ENCODE measurements at places on chromosomes 2 and 18.

GRCh38 chr18:48670751-48671560 lies 132.1 kb downstream of the CTIF start:
- no peak for DNase-seq

GRCh38 chr18:50231621-50232020 lies 34.7 kb downstream of the CFAP53 start:
- DNase-seq: no peak

DNA sequence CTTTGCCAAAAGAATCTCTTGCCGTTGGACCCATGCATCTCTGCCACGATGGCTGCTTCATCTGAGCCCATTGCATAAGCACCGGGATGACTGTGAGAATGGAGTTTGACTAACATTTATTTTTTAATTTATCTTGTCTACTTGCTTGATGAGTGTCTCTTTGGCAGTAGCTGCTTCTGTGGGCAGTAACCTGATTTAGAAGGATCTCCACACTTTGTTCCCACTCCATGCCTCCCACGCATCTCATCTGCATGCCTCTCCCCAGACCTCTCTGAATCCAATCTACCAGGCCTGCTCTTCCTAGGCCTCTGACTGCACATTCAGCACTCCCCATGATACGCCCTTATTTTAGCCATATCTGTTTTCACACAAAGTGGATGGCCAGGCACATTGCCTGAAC lies 23.7 kb upstream of the TMX3 start:
- DNase-seq: no peak

DNA sequence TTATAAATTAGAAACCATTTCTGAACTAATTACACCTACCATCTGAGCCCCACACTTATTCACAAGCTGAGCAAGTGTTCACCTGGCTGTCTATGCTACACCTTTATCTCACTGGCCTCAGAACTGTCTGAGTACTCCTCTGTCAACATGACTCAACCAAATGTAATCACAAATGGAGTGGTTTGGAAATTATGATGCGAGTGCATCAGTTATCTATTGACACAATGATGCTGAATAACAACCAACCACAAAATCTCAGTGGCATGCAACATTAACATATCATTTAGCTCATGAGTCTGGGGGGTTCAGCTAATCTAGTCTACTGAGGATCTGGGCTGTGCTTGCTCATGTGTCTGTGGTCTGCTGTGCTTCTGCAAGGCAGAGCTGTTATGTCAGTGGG lies 184.2 kb upstream of the NXPH2 start:
- no peak for DNase-seq

- no peak for DNase-seq
Measured at GRCh38 chr2:129934044-129934822, 45.2 kb upstream of the RAB6C start.

- DNase-seq: no peak
Measured at GRCh38 chr2:71681626-71682025, 228.3 kb downstream of the DYSF start.

DNA sequence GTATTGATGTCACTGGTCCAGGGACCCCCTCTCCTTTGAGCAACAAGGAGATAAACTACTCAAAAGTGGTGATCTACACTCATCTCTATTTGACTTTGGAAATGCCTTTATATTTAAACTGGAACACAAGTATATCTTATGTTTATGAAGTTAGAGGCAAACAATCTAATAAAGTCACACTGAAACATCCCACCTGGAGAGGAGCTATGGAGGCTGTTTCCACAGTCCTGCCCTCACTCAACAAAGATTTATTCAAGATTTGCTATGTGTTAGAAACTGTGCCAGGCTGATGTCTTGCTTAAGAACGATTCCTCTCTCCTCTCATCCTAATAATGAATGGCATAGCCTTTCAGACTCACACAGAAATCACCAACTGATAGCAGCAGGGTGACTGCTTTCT lies 140.8 kb downstream of the ALPK2 start:
- no peak for DNase-seq

- DNase-seq: no peak
Measured at GRCh38 chr2:166060191-166060590, 67.6 kb downstream of the SCN1A start.

GRCh38 chr2:161321944-161322648 lies 13.9 kb downstream of the PSMD14 start:
- no peak for DNase-seq

DNA sequence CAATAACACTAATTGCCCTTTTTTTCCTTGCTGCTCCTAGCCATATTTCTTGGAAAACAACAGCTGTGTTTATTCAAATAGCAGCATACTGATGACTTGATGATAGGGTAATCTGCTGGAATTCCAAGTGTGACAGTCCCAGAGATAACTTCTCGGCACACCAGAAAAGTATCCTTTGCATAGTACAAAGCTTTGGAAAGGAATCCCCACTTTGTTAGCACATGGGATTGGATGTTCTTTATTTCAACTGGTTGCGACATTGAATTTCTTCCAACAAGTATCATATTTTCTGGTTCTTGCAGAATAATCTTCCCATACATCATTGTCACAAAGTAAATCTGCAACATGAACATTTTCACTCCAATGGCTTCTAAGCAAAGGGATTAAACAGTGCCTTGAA lies 445.8 kb upstream of the ACVR2A start:
- no peak for DNase-seq

GRCh38 chr2:109503191-109503590 lies 110.6 kb downstream of the SEPTIN10 start:
- DNase-seq: no peak

DNA sequence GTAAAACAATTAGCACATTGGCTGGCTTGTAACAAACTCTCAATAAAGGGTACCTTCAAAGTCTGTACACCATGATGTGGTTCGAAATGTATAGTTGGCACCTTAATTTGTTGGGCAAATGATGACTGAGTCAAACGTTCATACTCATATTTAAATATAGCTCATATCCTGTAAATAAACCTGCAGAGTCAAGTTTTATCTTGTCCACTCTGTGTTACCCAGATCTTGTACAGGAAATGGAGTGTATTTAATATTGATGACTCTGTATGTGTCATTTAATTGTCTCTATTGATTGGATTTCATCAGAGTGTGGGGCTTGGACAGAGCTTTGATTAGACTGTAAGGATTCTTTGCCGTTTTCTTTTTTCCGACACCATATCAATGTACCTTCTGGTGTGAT lies 805.6 kb upstream of the ZEB2 start:
- DNase-seq: no peak

- DNase-seq: no peak
Measured at GRCh38 chr2:170824526-170825015, 7.9 kb downstream of the GAD1 start.

GRCh38 chr2:64789466-64790320 lies 136.0 kb upstream of the SERTAD2 start:
- DNase-seq: no peak

DNA sequence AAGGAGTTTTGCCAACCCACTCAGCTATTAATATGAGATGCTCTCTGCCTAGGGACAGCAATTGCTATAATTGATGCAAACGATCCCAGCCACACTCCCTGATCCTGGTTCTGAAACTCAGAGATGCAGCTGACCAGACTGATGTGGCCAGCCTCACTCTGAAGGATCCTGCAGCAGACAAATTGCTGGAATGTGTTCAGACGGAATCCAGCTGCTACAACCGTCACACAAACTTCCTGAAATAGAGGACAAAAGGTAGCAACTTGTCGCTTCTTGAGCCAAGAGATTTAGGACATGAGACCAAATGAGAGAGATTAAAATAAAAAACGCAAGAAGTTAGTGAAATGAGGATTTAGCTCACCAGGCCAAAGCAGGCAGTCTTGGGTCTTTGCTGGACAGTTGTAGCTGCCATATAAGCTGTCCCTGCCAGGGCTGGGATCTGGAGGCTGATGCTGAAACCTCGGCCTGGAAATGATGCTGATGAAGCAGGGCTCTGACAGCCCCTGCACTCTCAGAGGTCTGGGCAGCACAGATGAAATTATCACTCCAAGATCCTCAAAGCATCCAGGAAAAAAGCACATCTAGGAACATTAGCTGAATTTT lies 8.3 kb upstream of the YWHAQ start:
- no peak for DNase-seq

DNA sequence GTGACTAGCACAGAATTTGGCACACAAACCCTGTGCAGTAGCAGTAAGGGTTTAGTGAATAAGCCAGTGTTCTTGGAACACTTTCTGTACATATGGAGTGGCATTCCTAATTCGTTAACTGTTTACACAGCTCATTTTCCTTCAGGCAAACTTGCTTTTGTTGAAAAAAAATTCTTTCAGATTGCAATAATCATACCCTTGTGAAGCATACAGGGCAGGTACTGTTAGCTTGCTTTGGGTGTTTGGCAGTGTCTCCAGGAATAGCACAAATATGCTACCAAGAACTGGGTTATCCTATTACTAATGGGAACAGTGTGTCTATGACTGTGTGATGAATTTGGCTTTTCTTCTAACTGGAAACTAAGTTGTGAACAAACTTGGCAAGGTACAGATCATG lies 33.4 kb downstream of the UGP2 start:
- no peak for DNase-seq

DNA sequence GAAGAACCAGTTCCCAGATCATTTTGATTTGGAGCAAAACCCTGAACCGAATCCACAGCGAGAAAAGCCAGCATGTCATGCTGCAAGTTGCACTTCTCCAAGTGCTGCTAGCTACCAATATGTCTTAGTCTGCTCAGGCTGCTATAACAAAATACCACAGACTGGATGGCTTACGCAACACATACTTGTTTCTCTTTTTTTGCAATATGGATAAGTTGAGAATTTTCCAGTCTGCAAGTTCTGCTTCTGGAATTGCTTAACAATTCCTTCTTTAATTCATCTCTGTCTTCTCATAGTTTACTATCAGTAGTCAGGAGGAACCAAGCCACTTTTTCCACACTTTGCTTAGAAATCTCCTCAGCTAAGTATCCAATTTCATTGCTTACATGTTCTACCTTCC lies 105.9 kb upstream of the RBBP8 start:
- DNase-seq: no peak

DNA sequence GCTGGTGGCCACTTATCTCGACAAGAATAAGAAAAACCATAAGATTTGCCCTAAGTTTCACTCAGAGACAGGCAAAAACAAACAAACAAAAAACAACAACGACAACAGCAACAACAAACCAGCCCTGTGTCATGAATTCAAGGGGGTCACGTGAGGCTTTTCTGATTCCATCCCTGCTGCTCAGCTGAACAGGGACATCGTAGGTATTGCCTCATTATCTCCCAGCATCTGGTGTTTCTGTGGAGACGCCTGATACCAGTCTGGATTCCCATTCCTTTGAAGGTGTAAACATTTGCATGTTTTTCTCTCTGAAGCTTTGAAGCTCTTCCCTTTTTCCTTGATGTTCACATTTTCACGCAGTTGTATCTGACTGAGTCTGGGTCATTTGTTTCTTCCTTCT lies 117.4 kb downstream of the KCNF1 start:
- DNase-seq: no peak

DNA sequence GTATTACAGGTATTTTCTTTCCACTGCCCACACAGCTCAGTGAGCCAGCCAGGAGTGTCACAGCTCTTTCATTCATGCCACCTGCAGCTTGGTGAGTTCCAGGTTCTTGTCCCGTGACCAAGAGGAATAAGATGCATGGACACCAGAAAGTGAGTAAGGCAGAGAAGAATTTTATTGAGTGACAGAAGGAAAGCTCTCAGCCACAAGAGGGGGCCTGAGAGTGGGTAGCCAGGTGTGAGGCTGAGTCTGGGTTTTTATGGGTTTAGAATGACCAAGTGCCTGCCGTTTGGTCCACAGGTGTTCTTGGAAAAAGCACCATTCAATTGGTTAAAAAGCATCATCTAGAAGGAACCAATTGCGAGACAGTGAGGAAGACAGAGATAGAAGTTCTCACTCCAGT lies 1097.1 kb upstream of the SLC39A10 start:
- DNase-seq: no peak

- peak; percentile 70 for DNase-seq
Measured at GRCh38 chr18:9475643-9476591, 604 bp downstream of the RALBP1 start.

DNA sequence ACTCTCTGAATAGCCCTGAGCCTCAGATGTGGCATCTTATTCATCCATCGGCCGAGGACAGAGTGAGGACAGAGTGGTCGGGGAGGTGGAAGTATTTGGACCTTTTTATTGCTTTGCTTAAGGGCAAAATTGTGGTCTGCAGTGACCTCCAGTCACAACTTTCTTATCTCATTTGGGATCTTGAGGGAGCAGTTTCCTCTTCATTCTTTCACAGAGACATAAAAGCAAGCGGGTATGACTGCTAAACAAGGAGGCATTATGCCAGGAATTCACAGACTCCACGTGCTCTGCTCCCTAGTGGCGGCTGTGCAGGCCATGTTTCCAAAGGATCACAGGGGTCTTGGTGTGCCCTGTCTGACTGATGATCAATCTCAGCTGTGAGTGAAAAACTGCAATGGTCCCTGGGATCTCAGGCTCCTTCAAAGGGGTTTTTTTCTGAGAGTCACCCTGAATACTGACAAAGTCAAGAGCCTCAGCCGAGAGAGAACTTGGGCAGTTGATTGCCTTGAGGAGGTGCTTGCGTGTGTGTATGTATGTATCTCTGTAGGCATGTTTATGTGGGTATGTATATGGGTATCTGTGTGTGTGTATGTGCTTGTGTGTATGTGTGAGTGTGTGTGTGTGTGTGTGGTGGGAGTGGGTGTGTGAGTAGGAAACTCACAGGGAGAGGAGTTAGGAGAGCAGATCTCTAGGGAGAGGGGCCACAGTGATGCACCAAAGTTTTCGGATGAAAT lies 47.7 kb downstream of the RAPGEF4 start:
- DNase-seq: no peak

GRCh38 chr2:39069890-39070465 lies 50.9 kb downstream of the SOS1 start:
- no peak for DNase-seq

DNA sequence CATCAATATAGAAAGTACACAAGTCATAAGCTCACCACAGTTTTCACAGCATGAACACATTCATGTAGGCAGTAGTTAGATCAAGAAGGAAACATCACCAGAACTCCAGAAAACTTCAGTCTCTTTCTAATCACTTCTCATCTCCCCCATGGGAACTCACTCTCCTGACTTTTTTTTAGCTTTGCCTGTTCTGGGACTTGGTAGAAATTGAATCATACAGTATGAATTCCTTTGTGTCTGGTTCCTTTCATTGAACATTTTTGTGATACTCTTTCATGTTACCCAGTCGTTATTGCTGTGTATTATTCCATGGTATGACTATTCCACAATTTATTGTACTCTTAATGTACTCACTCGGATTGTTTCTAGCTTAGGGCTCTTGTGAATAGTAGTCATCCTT lies 160.2 kb downstream of the TAF4B start:
- no peak for DNase-seq

All from activated naive CD4-positive, alpha-beta T cell treated with Interleukin-2 at 50 U/mL for 16 hours (primary cell).